ENCODE measurements at places on chromosomes 1 and 21. TPM values are rescaled to one million over a fixed set of nuclear protein-coding genes. Genes with fewer than 3 reads are reported as not detected.

Gene B3GALT2
- not detected for total RNA-seq

Gene PLA2G2C
- total RNA-seq = not detected

Gene ANKRD34A
- total RNA-seq = 0.32 TPM

Gene OR10Z1
- not detected for total RNA-seq

Measured in epithelial cell of umbilical artery (primary cell).